Memory B cell (primary cell): ENCODE measurements at places on chromosomes 11 and 22.

DNA sequence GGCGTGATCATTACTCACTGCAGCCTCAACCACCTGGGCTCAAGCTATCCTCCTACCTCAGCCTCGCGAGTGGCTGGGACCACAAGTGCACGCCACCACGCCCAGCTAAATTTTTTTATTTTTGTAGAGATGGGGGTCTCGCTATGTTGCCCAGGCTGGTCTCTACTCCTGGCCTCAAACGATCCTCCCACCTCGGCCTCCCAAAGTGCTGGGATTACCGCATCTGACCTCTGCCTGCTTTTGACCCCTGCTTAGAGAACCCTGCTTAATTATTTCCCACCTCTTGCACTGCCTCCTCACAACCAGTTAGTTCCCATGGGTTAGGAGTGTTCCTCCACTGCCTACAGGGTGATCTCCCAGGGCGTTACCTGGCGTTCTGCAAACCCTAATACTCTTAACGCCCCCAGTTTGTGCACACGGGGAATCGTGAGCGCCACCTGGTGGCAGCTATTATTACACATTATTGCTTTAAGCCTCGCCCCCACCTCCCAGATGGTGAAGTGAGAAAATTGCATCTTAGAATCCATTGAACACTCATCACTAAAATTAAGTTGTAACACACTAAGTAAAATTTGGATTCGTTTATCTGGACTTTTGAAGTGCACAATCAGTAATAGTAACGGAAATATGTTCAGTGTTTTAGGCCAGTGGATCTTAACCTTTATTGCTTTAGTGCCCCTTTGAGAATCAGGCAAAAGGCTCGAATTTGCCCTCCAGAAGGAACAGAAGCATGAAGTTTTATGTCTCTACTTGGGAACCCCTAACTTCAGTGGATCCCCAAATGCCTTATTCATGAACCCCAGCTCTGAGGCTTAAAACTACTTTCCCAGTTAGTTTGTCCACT lies 61.4 kb upstream of the ASPHD2 start:
- H3K4me3 ChIP-seq = no peak overlapping the region
- no peak overlapping the region for H3K27ac ChIP-seq
- peaks cover 11% of the 10 kb centered on the region for H3K27me3 ChIP-seq
- H3K36me3 ChIP-seq = no peaks in the 10 kb centered on the region

DNA sequence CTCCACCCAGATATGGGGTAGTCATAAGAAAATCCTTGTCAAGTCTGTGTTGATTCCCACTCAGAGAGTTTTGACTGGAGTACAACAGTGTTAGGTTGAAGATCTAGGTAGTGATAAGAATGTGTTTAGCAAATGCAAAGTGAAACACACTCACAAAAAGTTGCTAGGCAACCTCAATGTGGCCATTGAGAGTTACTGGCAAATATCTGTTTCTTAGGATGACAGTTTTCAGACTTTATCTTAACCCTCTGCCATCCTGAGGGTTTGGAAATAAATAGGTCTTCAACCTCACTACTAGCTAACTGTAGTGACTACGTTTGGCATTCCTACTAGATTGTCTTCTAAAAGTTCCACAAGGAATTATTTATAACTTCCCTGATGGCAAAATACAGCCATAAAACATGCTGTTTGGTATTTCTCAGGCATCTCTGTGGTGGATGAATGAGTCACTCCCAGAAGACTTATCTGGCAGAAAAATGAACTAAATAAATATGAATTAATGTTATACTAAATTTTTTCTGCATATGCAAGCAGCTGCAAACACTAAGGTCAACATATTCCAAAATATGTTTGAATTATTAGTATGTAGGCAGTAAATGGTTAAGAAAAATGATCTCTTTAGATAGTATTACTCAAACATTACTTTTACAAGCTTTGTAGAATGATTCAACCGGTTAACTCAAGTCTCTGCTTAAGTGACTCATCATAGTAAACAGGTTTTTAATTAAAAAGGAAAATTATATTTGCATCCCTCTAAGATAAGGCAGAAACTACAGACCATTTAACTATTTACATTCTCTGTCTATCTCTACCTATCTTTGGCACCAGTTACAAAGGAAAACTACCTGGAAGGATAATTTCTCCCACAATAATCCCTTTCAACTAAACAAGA lies 17.1 kb upstream of the SYTL2 start:
- H3K4me1 ChIP-seq = no peaks in the 10 kb centered on the region
- no peaks in the 10 kb centered on the region for H3K36me3 ChIP-seq
- no peak overlapping the region for H3K4me3 ChIP-seq
- H3K27ac ChIP-seq = no peak overlapping the region
- H3K27me3 ChIP-seq = peaks cover 2% of the 10 kb centered on the region

DNA sequence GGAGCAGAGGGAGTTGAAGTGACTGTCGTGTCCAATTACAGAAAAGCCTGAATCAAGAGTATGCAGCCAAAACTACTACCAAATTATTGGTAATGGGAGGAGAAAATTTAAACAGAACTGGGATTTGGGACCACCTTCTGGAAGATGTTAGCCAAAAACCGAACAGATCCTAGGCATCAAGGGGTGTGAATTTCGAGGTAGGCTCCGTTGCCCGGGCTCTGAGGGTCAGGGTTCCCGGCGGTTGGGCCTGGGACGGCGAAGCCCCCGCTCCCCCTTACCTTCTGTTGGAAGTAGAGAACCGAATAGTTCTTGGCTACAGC lies 313 bp downstream of the PRCP start:
- H3K4me1 ChIP-seq = peaks cover 37% of the 10 kb centered on the region
- DNase-seq = no peak
- peaks cover 9% of the 10 kb centered on the region for H3K36me3 ChIP-seq

GRCh38 chr11:66421492-66422205 lies 814 bp downstream of the NPAS4 start:
- peak; percentile 90 for DNase-seq
- H3K36me3 ChIP-seq = no peaks in the 10 kb centered on the region
- peaks cover 5% of the 10 kb centered on the region for H3K4me1 ChIP-seq
- H3K27ac ChIP-seq = no peak overlapping the region

DNA sequence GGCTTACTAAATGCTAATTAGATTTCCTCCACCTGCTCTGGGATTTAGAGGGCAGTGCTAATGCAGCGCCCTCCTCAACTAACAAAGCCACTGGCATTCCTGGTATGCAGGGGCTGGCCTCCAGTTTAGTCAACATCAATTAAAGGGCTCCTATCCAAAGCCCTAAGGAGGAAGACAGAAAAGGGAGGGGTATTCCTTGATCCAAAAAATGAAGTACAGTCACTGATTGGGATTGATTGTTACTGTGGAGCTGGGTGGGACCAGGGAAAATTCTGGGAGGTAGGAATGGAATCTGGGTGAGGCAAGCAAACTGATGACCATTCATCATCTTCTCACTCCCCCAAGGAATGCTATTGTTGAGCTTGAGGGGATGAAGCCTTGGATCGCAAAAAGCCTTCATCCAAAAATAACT lies 52.2 kb downstream of the GAB2 start:
- H3K36me3 ChIP-seq = peaks cover 4% of the 10 kb centered on the region
- H3K4me3 ChIP-seq = no peak overlapping the region
- H3K4me1 ChIP-seq = peaks cover 26% of the 10 kb centered on the region
- no peak overlapping the region for H3K27ac ChIP-seq
- DNase-seq = no peak

DNA sequence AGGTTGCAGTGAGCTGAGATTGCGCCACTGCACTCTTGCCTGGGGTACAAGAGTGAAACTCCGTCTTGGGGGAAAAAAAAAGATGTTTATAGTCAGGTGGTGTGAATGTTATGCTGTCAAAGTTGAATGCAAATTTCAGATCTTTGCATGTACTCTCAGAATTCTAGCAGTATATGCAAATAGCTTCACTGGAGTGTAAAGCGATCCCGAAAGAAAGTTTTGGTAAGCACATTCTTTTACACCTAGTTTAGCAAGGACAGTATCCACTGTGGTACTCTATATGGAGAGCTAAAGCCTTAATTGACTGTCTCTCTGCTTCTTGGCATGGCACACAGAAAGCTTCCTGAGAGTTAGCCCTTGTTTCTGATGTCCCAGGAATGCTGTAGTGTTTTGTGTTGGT lies 4.0 kb downstream of the JAM3 start:
- no peaks in the 10 kb centered on the region for H3K27me3 ChIP-seq
- peaks cover 48% of the 10 kb centered on the region for H3K4me1 ChIP-seq
- no peak for DNase-seq
- H3K36me3 ChIP-seq = peaks cover 3% of the 10 kb centered on the region
- peak overlapping the region; percentile 45 for H3K4me3 ChIP-seq

DNA sequence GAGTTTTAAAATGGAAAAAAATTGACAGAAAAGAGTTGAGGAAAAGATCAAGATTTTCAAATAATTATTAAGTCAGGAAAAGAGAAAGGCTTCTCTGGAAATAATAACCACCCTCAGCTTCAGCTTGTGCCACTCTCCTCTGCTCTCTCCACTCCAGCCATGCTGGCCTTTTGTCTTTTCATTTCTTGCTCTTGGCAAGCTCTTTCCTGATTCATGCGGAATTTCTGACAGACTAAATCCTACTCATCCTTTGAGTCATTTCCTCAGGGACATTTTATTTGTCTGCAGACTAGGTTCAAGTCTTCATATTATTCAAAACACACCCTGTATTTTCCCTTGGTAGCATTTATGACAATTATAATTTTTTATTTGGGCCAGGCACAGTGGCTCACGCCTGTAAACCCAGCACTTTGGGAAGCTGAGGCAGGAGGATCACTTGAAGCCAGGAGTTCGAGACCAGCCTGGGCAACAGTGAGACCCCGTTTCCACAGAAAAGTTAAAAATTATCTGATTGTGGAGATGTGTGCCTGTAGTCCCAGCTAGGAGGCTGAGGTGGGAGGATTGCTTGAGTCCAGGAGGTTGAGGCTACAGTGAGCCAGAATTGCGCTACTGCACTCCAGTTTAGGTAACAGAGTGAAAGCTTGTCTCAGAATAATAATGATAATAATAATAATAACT lies 7.8 kb upstream of the P4HA3 start:
- no peak for DNase-seq
- peaks cover 4% of the 10 kb centered on the region for H3K36me3 ChIP-seq
- H3K27ac ChIP-seq = no peak overlapping the region
- peaks cover 4% of the 10 kb centered on the region for H3K4me1 ChIP-seq
- H3K27me3 ChIP-seq = peaks cover 10% of the 10 kb centered on the region
- H3K4me3 ChIP-seq = no peak overlapping the region

DNA sequence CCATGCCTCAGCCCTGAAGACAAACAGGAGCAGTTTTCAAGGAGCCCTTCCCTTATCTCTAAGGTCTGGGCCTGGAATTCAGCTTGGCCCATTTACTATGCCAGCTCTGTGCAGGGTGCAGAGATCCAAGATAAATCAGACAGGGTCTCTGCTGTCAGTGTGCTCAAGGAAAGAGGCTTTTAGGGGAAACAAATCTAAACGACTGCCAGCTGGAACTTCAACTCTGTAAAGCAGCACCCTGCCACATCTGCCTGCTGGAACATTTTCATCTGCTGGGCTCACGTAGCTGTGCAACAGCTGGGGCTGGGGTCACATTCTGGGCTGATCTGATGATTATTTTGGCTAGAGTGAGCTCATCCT lies 19.8 kb upstream of the EHF start:
- DNase-seq = no peak
- no peak overlapping the region for H3K4me3 ChIP-seq
- no peaks in the 10 kb centered on the region for H3K36me3 ChIP-seq

GRCh38 chr11:85042361-85042760 lies 584.8 kb downstream of the DLG2 start:
- DNase-seq = no peak
- no peaks in the 10 kb centered on the region for H3K27me3 ChIP-seq
- H3K4me3 ChIP-seq = no peak overlapping the region

GRCh38 chr22:32206774-32207758 lies 2.2 kb upstream of the RFPL2 start:
- H3K4me1 ChIP-seq = peaks cover 2% of the 10 kb centered on the region
- H3K27ac ChIP-seq = no peak overlapping the region
- H3K27me3 ChIP-seq = peaks cover 23% of the 10 kb centered on the region
- H3K36me3 ChIP-seq = no peaks in the 10 kb centered on the region

- no peaks in the 10 kb centered on the region for H3K4me1 ChIP-seq
- H3K27me3 ChIP-seq = no peaks in the 10 kb centered on the region
- DNase-seq = no peak
- H3K4me3 ChIP-seq = no peak overlapping the region
- no peak overlapping the region for H3K27ac ChIP-seq
Measured at GRCh38 chr11:41201156-41201555, 258.3 kb downstream of the LRRC4C start.

DNA sequence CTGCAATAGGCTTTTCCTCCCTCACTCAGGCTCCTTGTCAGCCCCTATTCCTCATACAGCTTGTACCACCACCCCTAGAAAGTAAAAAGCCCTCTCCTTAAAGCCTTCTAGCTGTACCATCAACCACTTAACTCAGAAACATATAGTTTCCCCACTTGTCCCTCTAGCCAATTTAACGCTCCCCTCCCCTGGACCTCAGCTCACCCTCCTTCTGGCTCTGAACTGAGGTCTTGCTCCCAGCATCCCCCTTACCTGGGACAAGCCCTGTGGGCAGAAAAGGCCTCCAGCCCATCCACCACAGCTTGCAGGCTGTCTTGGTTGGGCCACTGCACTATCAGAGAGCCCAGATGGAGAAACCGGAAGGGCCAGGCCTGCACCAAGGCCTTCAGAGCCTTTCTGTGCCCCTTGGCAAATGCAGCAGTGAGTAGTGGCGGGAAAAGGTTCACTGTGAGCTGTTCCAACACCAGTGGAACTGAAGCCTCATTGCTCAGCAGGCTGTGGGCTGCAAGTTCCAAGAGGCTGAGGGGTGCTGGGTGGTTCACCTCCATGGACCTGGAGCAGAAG lies 12.4 kb upstream of the TOP3B start:
- DNase-seq = no peak
- no peak overlapping the region for H3K27ac ChIP-seq
- H3K27me3 ChIP-seq = no peaks in the 10 kb centered on the region
- H3K36me3 ChIP-seq = peaks cover 7% of the 10 kb centered on the region
- no peak overlapping the region for H3K4me3 ChIP-seq

DNA sequence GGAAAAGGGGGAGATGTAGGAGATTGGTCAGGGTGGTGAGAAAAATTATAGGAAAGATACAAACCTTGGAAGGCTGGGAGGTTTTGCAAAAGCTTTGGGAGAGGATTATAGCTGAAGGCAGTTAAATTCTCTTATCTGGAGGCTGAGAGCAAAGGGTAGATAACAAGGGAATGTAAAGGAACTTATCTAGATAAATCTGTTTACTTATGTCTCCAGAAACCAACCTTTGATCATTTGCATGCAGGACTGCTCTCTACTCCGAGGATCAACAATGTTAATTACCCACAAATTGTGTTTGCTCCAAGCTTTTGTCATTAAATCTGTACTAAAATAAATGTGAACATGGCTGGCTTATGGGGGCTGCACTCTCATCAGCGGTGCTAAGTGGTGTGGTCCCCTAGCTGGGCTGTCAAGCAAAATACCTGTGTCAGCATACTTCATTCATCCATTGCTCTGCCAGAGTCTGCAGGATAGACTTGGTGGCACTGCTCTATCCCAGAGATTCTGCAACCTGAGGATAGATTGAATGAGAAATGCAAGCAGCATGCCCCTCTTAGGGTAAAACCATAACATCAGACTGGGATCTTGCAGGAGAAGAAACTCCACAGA lies 1599.2 kb upstream of the TENM4 start:
- H3K4me3 ChIP-seq = no peak overlapping the region
- no peaks in the 10 kb centered on the region for H3K36me3 ChIP-seq
- no peak for DNase-seq
- H3K27ac ChIP-seq = no peak overlapping the region
